ENCODE measurements at places on chromosomes 13 and 19.

GRCh38 chr19:14073925-14074838 is 1.6 kb downstream of the MISP3 start:
- no peak for DNase-seq

DNA sequence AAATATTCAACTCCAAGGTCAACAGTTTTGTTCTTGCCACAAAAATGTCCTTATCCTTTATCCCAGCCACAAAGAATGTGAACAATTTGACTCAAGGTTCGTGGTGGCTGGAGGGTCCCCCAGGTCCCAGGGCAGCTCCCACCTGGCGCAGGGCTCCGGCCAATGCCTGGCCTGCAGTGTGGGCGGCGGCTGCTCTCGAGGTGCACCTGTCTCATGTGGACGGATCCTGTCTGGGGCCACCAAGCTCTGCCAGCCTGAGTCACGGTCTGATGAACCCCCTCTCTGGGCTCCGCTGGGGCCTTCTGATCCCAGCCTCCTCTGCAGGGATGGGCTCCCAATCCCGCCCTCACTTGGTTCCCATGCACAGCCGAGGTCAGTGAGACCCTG is 49.4 kb downstream of the GAS6 start:
- DNase-seq: no peak

DNA sequence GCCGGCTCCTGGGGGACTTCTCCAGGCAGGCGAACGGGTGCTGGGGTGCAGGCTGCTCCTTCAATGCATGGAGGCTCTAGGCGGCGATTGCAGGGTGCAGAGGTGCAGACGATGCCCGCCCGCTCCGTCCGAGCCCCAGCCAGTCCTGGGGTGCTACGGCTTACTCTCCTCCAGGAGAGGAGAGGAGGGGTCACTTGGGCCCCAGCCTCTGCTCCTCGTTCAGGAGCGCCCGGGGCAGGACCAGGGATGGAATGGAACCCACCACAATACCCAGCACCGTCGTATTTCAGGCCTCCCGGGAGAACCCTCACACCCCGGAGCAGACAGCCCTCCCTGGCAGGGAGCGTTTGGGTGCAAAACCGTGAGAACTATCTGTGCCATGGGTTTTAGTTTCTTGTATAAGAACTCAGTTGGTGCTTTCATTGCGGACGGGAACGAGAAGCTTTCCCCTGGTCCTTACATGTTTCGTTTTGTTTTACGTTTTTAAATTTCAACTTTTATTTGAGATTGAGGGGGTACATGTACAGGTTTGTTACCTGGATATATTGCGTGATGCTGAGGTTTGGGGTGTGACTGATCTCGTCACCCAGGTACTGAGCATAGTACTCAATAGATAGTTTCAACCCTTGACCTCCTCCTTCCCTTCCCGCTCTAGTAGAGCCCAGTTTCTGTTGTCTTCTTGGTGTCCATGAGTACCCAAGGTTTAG is 46.8 kb downstream of the ARHGEF18 start:
- no peak for DNase-seq

DNA sequence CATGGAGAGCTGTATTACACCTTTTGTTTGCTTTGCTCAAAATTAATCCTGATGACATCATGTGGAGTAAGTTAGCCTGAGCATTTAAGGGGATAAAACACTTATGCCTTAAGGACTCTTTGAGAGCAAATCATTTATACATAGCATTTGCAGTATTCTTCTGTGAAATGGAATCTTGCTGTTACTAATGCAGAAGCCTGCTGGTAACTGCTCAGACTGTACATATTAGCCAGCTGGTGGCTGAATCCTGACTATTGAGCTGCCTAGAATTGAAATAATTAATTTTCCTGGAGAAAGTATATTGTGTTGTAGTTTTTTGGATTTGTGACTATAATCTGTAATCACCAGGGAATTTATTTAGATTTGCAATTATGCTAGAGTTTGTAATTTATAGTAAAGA is 363.2 kb downstream of the GPC6 start:
- DNase-seq: no peak

GRCh38 chr13:94214121-94214520 is 265.4 kb downstream of the DCT start:
- DNase-seq: no peak

DNA sequence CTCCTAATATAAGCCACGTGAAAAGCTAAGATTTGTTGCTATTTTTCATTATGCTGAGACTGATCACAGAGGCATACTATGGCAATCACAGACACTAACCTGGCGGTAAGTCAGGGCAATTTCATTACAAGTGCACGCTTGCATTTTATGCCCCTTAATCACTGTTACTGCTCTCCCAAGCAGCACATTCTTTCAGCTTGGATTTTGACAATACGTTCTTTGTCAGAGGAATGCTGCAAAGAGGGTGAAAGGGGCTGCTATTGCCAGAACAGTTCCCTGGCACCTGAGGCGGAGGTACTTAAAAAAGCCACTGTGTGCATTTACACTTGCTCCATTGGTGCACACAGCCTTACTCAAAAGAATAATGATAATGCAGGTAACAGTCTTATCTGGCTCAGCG is 346.6 kb downstream of the RFC3 start:
- no peak for DNase-seq

- DNase-seq: no peak
Observed at GRCh38 chr19:53308339-53308811, 25.2 kb upstream of the ZNF845 start.

DNA sequence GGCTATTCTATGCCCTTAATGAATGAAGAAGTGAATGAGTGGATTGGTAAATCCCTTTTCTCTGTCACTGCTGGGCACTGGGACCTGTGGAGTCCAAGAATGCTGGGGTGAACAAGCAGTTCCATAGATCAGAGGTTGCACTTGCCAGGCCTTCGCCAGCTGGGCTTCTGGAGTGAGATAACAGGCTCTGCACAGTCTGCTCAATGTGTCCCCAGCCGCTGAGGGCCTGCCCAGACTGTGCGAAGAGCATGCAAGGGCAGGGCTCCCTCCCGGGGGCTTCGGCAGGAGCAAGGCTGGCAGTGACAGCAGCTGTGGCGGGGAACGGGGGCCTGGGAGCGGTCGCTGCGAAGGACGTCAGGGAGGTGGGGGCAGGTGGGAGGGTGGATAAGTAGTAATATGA is 51.3 kb downstream of the ZNF536 start:
- no peak for DNase-seq

- DNase-seq: no peak
Observed at GRCh38 chr13:27765650-27766049, 26.6 kb upstream of the GSX1 start.

- DNase-seq: no peak
Observed at GRCh38 chr19:23527797-23528196, 132.5 kb upstream of the ZNF91 start.

GRCh38 chr19:12603714-12604113 is 6.9 kb downstream of the ZNF490 start:
- no peak for DNase-seq

DNA sequence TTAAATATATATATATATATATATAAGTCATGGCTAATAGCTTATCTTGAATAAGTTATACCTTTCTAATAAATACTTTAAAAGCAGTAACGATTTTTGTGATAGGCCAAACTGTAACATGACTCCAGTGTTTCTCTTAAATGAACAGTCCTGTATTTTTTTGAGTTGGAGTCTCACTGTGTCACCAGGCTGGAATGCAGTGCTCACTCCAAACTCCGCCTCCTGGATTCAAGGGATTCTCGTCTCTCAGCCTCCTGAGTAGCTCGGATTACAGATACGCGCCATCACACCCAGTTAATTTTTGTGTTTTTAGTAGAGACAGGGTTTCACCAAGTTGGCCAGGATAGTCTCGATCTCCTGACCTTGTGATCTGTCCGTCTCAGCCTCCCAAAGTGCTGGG is 814.2 kb upstream of the SLITRK5 start:
- DNase-seq: no peak

GRCh38 chr13:71218960-71219359 is 648.0 kb downstream of the DACH1 start:
- no peak for DNase-seq

DNA sequence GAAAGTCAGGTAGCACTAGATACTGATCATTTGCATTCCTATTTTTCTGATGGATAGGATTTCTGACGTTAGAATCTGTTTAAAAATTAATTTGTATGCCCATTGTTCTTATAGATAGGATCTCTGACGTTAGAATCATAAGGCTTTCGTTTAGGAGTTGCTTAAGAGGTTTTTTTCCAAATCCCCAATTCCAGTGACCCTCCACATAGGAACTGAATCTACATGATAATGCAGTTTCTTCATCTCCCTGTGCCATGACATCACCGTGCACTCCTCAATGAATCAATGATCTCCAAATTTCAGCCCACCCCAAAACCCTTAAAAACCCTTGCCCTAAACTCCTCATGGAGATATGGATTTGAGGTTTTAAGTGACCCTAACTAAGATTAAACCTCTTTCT is 87.2 kb downstream of the RXFP2 start:
- no peak for DNase-seq

DNA sequence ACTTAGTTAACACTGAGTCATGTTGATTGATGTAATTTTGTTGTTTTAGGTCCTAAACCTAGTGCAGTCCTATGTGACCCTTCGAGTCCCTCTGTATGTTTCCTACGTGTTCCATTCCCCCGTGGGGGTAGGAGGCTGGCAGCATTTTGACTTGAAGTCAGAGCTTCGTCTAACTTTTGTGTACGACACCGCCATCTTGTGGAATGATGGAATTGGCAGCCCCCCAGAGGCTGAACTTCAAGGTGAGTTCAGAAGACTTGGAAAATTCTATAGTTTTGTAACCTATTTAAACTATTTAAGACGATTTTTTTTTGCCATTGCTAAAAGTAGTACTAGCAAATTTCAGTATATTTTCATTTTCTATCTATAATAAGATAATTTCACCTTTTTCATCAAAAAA is 117.9 kb downstream of the STOML3 start:
- DNase-seq: no peak

GRCh38 chr13:112450118-112450903 is 74.2 kb downstream of the SPACA7 start:
- no peak for DNase-seq

GRCh38 chr13:39037410-39037879 is 444 bp downstream of the PROSER1 start:
- no peak for DNase-seq

DNA sequence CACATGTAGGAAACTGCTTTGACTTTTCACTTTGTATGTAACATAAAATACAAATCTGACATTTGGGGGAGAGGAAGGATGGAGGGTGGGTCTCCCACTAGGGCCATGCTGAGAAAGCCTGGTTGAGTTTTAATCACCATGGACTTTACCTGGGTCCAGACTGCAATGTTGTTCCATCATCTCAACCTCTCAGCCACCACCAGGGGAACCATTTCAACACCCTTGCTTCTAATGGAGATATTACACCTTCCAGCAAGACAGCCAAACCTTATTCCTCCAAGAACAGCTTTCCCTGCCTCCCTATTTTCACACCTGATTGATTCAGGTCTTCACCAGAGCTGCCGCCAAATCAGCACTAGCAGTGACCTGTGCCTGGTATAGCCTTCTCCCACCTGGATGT is 56.0 kb downstream of the ZAR1L start:
- DNase-seq: no peak

DNA sequence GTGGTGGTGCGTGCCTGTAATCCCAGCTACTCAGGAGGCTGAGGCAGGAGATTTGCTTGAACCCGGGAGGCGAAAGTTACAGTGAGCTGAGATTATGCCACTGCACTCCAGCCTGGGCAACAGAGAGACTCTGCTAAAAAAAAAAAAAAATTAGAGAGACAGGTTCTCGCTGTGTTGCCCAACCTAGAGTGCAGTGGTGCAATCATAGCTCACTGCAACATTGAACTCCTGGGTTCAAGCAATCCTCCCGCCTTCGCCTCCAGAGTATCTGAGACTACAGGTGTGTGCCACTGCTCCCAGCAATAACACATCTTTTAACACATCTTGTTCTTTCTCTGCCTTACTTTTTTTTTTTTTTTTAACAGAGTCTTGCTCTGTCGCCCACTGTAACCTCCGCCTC is 32.7 kb downstream of the CLEC17A start:
- no peak for DNase-seq

GRCh38 chr19:295687-296370 is 4.6 kb upstream of the PLPP2 start:
- DNase-seq: no peak

- DNase-seq: no peak
Observed at GRCh38 chr13:97802213-97802612, 151.3 kb upstream of the IPO5 start.

GRCh38 chr13:38514575-38514974 is 164.9 kb downstream of the UFM1 start:
- no peak for DNase-seq

DNA sequence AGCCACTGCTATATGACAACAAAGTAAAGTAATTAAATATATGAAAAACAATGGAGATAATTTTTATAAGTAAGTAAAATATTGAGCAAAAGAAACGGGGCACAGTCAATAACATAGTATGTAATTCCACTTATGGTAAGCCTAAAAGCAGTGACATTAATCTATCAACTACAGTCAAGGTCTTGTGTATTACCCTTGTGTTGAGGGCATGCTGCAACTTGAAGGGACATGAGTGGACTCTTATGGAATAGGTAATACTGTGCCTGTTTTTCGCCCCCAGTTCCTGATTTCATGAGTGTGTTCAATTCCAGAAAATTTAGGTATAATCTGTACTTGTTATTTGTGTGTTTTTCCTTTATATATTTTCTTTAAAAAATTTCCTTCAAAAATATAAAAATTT is 201.3 kb upstream of the SLITRK6 start:
- DNase-seq: no peak

DNA sequence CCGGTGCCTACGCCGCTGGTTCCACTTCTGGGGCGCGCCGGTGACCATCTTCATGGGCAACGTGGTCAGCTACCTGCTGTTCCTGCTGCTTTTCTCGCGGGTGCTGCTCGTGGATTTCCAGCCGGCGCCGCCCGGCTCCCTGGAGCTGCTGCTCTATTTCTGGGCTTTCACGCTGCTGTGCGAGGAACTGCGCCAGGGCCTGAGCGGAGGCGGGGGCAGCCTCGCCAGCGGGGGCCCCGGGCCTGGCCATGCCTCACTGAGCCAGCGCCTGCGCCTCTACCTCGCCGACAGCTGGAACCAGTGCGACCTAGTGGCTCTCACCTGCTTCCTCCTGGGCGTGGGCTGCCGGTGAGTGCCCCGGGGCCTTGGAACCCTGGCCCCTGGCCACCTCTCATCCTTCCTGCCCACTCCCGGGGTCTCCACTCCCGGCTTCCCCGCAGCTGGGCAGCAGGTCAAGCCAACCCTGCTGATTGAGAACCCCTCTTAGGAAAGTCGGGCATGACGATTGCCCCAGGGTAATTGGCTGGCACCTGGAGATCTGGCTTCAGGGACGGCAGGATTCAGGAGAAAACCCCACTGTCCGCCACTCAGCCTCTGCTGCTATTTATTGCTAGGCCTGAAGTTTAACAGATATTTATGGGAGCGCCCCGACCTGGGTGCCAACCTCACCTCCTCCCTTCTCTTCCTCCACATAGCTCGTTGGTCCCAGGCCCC is 39.1 kb downstream of the TRPM4 start:
- no peak for DNase-seq

DNA sequence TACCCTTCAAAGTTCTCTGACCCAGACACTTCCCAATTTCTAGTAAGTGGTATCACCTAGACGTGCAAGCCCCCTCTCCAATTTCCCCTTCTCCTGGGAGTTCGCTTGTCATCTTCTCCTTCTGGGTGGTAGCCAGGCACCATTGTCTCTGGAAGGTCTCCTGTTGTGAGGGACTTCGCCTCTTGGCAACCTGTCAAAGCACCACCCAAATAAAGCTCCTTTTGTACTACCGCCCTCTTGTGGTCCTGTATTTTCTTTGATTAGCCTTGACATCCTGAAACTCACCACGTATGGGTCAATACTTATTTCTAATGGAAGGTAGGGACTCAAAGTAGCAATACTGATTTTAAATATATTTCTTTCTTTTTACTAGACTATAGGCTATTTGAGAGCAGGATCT is 8.2 kb downstream of the GPC5 start:
- no peak for DNase-seq
